ENCODE measurements at places on chromosomes 6 and 20. TPM values are rescaled to one million over a fixed set of nuclear protein-coding genes. Genes with fewer than 3 reads are reported as not detected.

The RSPH4A gene
- total RNA-seq, result 0.43 TPM

The C20orf144 gene
- total RNA-seq, result not detected

DNA sequence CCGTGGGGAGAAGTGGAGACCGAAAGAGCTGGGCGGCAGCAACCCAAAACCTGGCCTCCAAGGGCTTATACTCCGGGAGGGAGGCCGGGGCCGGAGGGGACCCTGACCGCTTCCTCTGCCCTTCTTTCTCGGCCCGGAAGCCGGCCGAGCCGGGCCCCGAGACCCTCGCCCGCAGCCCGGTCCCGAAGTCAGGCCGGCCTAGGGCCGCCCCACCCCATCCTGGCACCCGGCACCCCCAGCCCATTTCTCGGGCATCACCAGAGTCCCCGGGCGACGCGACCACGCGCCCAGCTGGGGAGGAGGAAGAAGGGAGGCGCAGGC lies 572 bp upstream of the ZDHHC14 start:
- no peak for DNase-seq

DNA sequence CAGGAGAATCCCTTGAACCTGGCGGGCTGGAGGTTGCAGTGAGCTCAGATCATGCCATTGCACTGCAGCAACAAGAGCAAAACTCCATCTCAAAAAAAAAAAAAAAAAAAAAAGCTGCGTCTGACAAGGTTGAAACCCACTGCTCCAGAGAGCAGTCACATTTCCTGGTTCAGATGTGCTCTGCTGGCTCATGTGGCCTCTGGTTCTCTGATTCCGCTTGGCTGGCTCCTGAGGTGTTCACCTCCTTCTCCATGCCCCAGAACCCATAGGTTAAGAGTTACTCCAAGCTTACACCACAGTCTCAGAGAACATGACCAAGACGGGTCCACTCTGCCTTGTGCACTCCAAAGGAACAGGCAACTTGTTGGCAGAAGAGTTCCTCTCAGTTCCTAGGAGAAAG lies 8.8 kb upstream of the CNR1 start:
- DNase-seq, result no peak

DNA sequence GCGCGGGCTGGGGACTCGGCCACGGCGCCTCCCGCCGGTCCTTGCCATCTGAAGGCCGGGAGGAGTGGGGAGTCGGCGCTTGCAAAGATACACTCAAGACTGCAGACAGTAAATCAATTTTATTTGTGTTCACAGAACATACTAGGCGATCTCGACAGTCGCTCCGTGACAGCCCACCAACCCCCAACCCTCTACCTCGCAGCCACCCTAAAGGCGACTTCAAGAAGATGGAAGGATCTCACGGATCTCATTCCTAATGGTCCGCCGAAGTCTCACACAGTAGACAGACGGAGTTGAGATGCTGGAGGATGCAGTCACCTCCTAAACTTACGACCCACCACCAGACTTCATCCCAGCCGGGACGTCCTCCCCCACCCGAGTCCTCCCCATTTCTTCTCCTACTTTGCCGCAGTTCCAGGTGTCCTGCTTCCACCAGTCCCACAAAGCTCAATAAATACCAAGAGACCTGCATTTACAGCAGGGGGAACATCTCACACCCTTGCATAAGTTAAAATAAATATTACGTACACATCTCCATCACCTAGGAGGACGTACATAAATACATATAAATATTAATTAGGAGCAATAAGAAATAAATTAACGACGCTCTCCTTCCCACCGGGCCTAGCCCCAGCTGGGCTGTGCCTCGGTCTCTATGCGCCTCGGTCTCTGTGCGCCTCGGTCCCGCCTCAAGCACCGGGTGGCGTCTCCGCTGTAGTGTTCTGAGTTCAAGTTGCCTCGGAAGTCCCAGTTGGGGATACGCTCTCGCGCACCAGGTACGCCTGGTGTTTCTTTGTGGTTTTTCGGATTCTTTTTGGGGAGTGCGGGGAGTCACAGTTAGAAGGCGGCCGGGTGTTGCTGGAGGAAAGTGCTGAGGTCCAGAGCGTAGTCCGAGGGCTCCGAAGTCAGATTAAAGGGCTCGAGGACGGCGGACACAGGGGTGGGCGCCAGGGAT lies 889 bp upstream of the FLOT1 start:
- no peak for DNase-seq

DNA sequence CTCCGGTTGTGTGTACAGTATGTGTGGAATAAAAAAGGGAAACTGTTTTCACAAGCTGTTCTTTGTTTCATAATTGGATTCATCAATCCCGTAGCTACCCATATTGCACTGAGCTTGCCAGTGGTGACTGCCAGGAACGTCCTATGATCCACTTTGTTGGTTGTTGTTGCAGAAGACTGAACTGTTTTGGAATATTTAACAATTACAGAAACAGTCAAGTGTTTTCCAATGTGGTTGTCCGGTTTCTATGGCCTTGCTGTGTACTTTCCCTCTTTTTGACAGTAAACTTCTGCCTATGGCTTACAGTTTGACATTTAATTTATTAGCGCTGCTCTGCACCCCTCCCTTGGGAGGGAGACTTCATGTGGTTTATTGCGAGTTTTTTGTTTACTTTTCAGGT lies 141.2 kb downstream of the DTNBP1 start:
- DNase-seq, result no peak
